ENCODE measurements at places on chromosomes 2 and 18.

DNA sequence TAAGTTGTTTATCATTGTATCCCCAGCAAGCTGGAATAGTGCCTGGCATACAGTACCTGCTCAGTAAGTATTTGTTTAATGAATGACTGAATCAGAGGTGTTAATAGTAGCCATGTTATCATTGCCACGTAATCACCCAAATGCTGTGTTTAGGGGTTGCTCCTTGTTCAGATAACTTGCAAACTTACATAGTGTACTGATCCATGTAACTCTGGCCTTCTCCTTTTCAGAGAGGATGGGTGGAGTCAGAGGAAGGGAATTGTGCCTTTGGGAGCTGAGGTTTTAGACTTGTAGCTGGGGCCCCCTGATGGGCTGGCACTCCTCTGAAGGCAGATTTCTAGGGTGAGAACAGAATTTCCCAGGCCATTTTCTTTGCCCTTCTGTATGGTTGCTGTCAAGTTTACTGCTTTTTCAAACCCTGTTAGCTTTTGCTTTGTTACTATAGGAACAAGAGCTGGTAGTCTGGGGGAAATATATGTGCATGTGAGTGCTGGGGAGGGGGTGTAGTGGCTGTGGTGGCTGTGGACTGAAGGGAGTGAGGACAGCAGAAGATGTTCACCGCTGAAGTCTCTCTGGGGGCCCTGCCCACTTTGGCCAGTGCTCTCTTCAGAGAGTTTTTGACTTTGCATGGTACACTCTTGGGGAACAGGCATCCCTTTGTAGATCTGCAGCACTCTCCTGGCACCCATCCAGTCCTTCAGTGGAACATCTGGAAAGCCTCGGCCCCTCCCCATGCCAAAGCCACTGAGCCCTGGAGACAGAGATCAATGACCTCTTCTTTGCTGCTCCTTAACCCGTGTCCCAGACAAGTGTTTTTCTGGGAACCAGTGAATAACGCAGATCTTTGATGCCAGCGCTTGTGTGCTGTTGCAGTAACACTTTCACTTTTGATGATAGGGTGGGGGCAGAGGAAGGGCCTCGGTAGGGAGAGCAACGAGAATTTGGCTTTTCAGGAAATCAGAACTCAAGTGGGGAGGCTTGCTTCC is 209.0 kb downstream of the PRKCE start:
- peak; percentile 46 for DNase-seq

DNA sequence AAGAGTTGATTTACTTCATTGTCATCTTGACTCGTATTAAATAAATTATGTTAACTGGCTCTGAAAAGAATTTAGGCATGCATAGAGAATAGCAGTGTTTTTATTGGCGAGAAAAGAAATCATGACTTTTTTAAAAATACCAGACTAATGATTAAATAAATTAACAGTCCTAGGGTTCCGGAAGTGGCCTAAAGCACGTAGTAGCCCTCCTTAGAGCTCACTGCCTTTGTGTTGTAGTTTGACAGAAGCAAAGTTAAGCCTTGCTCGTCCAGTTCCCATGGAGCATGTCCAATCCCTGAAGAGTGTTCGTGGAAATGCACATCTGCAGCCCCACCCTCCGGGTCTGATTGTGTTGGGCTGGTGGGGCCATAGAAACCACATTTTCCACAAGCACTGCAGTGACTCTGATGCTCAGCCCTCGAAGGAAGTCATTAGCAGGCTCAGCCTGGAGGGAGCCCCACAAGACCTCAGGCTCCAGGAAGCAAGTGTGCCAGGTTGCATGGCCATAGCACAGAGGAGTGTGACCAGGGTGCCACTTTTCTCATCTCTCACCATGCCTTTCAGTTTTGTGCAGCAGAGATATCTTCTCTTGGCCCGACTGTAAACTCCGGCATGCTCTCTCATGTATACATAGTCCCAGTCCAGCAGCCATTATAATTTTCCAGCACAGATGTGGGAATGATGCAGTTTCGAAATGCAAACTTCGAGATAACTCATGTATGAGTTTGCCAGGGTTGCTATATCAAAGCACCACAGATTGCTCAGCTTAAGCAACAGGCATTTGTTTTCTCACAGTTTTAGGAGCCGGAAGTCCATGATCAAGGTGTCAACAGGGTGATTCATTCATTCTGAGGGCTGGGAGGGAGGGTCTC is 188.6 kb upstream of the SH3BP4 start:
- DNase-seq: no peak

GRCh38 chr2:46923041-46923528 is 7.5 kb upstream of the MCFD2 start:
- DNase-seq: no peak

- no peak for DNase-seq
These were observed 905 bp upstream of the NUP35 start for GRCh38 chr2:183123117-183123958.

GRCh38 chr2:237260039-237260620 is 153.8 kb downstream of the COL6A3 start:
- DNase-seq: no peak

DNA sequence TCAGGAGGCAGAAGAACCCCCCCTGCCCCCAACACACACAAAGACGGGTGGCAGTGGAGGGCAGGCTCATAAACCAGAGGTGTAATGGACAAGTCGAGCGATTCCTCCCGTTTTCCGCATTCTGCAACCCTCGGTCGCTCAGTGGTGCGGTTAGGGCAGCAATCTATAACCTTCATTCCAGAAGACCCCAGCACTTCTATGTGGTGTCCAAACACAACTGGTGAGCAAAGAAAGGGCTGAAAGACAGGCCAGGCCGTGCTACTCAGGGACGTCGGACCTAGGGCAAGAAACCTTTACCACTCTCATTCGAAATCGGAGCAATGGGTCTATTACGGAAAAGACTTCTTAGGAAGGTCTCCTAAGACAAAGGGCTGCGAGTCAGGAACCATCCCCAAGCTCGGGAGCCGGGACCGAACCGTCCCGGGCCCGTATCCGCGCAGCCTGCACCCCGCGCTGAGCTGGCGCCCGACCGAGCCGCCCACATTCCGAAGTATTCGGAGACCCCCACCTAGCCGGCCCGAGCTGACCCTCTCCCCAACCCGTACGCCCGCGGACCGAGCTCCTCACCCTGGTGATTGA is 568 bp downstream of the ARL5A start:
- DNase-seq: peak; percentile 17

- no peak for DNase-seq
These were observed 175.6 kb downstream of the ALPK2 start for GRCh38 chr18:58453167-58453808.

GRCh38 chr18:1252534-1252933 is 347.9 kb downstream of the ADCYAP1 start:
- DNase-seq: no peak

- DNase-seq: no peak
These were observed 227.4 kb upstream of the CHST9 start for GRCh38 chr18:27412556-27412955.

GRCh38 chr2:228140934-228141528 is 40.5 kb downstream of the SPHKAP start:
- DNase-seq: no peak

DNA sequence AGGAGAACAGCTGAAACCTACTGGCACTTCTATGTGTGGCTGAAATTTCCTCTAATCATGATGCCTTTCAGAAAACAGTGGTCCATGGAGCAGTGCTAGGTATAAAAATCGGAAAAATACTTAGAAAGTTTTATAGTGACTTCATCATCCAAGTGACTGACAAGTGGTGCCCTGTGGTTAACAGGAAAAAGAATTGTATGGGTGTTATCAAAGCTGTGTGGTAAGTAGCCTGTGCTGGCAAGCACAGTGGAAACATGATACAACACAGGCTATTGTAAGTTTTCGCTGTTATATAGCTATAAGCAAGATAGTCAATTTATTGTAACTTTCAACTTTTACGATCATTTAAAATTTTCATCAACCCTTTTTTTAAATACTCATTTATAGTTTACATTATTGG is 1599.7 kb upstream of the ZEB2 start:
- DNase-seq: no peak

- no peak for DNase-seq
These were observed 459.9 kb upstream of the CELF4 start for GRCh38 chr18:38025433-38026038.

DNA sequence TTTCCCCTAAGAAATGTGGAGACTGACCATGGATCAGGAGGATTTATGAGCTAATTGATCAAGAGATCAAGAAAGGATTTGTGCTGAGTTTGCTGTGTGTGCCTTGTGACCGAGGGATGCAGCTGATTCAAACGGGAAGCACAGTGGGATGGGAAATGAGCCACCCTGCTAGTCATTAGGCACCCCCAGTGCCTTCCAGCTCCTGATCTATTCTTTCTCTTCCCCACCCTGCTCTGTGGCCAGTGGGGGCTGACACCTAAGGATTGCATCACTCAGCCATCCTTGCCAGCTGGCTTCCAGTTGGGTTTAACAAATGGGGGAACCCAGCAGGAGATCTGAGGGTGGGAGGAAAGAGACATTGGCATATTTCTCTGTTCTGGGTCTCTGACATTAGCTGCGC is 132.2 kb upstream of the CXCR4 start:
- DNase-seq: no peak

DNA sequence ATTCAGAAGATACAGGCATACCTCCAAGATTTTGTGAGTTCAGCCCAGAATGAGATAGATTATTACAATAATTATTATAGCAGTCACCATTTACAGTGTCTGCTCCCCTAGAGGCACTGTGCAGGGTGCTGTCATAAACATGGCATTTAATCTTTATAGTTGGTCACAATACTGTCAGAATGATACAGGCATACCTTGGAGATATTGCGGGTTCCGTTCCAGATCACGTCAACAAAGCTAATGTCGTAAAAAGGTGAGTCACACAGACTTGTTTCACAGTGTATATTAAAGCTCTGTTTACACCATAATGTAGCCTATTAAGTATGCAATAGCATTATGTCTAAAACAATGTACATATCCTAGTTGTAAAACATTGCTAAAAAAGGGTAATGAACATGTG is 45.6 kb downstream of the ZRANB3 start:
- DNase-seq: no peak

DNA sequence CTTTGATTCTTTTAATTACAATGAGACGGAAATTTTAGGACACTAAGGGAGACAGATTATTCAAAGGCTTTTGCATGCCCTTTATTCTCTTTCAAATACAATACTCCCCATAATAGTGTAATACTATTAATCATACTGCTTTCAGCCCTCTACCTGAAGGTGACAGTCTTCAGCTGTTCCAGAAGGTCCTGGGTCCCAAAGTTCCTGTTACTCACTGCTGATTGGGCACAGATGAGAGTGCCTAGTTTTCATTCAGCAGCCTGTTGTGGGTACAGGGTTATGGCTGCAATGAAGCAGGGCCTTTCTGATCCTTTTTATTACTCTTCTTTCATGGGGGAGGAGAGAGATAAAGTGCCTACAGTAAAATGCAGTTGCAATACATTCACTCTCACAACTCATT is 80.2 kb downstream of the NUP35 start:
- no peak for DNase-seq
